Substantia nigra (tissue), 51 donors: ENCODE measurements at places on chromosomes 13 and 19.

GRCh38 chr13:45896285-45896684 is 44.7 kb upstream of the SIAH3 start:
- DNase-seq: no peak

DNA sequence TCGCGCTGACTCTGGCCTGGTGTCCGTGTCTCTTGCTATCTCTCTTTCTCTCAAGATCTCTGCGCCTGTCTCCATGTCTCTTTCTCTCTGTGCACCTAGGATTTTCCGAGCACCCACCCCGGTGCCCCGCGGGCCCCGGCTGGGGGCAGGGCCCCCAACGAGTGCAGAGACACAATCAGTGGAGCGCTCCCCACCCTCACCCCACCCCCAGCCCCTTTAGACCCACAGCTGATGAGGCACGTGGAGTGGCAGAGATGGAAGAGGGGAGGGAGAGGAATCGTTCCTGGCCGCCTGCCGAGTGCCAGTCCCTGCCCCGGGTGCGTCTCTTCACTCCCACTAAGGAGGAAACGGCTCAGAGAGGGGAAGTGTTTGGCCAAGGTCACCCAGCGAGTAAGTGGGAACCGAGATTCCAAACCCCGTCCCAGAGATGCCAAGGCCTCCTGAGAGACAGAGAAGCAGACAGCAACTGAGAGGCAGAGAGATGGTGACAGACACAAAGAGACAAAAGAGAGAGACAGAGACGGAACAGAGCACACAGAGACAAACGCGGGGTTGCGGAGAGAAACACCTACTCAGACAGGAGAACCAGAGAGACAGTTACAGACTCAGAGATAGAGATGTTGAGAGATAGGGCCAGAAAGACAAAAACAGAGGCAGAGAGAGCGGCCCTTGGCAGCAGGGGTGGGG is 626 bp upstream of the BCL3 start:
- no peak for DNase-seq

DNA sequence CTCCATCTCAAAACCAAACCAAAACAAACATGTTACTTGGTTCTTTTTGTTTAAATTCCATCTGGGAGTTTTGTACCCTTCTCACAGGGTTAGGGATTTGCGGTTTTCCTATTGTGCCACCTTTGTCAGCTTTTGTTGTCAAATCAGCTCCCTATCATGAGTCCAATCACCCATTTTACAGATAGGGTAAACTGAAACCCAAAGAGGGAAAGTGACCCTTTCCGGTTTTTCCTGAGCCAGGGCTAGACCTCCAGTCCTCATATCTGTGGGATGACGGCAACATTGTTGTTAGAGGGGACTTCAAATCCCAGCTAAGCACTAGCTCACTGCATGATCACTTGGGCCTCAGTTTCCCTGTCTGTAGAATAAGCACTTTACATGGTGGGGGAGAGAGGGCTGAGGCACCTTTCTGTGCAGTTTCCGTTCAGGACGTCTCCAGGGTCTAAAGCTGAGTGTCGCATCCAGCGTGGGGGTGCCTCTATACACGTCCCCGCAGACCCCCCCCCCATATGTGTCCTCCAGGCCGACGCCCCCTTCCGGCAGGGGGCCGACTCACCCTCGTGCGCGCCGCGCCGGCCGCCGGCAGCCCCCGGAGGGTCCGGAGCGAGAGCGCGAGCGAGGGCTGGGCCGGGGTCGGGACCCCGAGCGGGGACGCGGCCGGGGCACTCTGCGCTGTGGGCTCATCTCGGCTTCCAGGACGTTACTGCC is 3.9 kb downstream of the CCDC194 start:
- DNase-seq: no peak

DNA sequence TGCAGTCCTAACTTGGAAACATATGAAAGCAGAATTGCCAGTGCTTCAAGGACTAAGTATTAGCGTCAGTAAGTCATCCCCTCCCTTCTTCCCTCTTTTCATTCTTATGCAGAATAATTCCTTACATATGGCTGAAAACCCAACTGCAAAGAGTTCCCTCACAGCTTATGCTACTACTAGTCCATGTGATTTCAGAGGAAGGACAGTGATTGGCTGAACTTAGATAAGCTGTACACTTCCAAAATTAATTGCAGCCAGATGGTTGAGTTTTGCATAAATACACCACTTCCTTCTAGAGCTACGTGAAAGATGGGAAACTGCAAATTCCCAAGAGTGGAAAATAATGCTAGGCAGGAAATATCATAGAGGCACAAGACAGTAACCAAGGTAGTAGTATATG is 730.4 kb downstream of the OLFM4 start:
- no peak for DNase-seq

DNA sequence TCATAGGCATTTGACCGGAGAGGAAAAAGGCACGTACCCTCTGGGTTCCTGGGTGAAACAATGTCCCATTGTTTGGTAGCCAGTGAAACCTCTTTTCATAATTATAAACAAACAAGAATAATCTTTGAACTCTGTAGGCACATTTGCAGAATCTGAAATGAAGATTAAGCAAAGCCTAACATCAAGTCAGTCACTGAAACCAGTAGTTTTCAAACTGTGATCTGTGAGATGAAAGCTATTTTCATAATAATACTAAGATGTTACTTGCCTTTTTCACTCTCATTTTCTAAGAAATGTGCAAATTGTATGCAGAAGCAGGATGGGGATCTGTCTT is 105.4 kb downstream of the WDFY2 start:
- peak; percentile 19 for DNase-seq

DNA sequence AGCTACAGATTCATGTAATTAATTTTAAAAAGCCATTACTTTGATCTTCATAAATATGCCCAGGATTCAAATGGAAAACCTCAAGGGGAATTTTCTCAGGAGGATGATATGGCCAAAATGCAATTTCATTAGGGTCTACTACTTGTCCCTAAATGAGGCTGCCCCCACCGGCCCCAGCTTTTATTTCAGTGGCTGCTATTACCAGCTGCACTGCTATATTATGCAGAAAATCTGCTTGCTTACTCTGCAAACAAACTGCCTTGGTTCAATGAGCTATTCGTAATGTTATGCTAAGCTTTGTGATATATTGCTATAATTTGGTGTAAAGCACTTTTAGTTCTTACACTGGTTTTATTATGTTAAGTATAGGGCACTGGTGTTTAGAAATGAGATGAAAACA is 137.3 kb upstream of the TMTC4 start:
- no peak for DNase-seq

- DNase-seq: no peak
Observed at GRCh38 chr19:58538257-58539168, 5.4 kb upstream of the TRIM28 start.

- no peak for DNase-seq
Observed at GRCh38 chr13:23427342-23427843, 6.1 kb downstream of the SACS start.

GRCh38 chr13:77908531-77908930 is 10.1 kb downstream of the EDNRB start:
- no peak for DNase-seq

DNA sequence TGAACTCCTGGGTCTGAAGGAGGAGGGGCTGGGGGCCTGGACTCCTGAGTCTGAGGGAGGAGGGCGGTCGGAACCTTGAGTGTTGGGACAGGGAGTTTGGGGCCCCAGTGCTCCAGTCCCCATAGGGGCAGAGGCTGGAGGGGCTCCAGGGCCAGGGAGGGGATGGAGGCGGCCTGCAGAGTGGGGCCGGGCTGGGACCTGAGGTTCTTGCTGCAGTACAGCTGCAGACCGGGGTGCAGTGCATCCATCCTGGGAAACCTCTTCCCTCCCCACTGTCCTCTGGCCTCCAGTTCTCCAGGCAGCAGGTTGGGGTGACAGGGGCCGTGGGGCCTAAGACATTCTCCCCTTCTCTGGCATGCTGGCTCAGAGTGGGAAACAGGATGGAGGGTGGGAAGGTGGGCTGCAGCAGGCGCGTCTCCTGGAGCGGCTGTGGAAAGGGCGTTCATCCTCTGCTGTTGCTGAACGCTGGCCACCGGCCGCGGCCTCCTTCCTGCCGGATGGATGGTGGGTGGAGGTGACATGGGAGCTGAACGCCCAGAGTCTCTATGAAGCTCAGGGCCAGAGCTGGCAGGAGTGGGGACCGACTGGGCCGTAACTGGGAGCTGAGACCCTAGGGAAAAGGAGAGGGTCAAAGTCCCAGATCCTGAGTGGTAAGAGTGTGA is 1.6 kb downstream of the BRSK1 start:
- no peak for DNase-seq

- no peak for DNase-seq
Observed at GRCh38 chr19:18562086-18562485, 4.4 kb downstream of the KXD1 start.

DNA sequence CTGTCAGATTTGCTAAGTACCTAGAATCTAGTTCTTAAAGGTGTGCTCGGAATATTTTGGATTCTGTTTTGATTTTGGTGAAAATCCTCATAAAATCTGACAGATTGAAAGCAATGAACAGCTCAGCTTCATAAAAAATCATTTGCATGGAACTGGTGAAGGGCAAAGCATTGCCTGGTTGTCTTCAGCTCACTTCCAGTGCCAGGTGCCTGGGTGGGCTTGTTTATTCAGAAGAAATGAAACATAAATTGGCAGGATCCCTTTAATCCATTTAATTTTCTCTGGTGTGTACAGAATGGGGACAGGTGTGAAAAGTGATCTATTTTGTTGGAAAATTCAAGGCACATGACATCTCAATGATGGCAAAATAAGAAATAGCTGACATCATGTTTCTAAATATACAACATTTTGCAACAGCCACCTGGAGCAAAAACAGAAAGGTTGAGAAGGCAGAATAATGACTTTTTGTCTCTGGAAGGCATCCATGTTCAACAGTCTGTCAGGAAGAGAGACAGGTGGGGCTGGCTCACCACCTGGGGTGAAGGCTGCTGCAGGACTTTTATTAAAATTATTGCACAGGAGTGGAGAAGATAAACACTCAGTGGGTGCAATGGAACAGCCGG is 52.2 kb downstream of the RFC3 start:
- no peak for DNase-seq

- DNase-seq: no peak
Observed at GRCh38 chr13:114017028-114017630, 43.3 kb upstream of the C13orf46 start.

DNA sequence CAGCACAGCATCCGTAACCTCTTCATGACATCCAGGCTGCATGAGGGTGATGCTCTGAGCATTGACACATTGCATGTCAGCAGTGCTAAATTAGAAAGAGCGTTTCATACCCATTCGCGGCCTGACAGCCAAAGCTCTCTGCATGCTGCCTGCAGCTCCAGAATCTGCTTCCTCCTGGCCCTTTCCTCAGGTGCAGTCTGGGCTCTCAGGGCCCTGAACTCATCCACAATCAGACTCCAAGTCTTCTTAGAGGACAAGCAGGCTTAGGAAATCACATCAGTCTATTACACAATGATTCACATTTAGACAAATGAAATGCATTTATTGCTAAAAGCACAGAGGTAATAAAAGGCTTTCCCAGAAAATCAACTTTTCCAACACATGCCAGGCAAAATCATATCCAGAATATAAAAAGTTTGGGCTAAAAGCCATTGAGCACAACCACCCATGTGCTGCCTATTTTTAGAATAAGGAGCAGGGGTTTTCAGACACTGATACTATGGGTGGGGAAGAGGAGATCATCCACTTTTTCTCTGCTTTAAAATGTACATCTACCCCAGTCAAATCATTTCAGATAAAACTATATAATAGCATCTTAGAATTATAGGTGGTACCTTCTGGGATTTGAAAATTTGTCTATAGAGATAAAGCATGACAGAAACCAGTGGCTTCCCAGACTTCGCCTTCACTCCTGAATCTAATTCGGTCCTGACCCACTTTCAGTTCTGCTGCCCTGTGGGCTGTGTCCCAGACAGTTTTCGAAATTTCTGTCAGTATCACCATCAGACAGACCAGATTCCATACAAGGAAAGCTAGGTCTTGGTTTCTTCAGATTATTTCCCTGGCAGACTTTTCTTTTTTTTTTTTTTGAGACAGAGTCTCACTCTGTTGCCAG is 109.3 kb downstream of the COL4A2 start:
- DNase-seq: no peak

DNA sequence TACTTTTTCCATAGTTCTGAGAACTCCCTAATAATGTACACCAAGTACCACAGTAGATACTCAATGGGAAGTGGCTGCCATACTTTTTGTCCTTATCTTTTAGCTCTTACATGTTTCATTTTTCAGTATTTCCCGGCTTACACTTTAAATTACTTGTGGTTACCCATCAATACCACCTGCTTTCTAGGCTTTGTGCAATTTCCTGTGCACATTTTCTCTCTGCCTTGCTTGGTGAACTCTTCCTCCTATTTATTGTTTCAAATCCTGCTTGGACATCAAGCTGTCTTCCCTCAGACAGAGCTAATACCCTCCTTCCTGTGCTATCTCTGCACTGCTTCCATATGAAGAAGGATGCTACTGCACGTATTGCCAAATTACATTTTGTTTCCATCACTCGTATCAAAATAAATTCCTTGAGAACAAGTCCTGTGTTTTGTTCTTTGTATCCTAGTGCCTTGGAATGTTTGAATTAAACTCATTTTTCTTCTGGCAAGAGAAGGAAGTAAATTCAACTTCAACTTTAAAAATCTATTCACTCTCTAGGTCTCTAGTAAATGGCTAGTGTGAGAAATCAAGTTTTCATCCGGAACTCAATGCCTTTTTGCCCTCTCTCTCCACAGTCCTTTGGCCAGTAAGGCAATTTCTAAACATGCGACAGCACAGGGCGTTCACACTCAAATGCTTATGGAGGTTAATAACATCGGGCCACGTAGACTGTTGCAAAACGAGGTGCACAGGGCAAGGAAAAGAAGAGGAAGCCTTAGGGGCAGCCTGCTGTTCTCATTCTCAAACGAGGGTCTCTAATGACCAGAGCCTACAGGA is 5.6 kb downstream of the ZAR1L start:
- no peak for DNase-seq

DNA sequence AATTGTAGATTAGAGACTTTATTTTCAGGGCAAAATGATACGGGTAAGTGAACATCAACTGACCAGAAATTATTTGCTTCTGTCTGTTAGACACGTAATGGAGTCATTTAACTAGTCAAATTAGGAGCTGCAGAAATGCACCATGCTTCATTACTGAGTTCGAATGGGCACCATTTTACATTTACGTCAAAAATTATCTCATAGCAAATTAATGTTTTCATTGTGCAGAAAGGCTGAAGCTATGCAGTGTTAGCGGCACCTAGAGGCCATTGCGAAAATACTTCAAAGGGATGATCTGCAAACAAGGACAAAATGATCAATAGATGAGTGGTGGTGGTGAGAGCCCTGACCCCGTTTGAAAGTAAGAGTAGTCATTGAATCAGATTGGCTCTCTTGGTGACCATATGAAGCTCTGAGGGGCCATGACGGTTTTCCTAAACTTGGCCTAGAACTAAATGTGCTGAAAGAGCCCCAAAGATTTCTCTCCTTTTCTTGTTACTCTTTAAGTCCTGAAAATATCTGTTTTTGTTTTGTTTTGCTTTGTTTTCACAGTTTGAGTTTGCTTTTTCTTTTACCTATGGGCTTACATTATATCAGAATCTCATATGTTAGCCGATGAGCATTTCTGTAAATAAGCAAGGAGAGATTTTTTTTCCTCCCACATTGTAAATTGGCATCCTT is 277.9 kb downstream of the ZNF536 start:
- peak; percentile 19 for DNase-seq
